Hepatocyte (in vitro differentiated cells): ENCODE measurements at places on chromosomes 4 and X. TPM values are rescaled to one million over a fixed set of nuclear protein-coding genes. Genes with fewer than 3 reads are reported as not detected.

Gene NLGN3
- total RNA-seq: 1.6 and 2.7 TPM in 2 replicates

Gene BEND2
- not detected in 2 replicates for total RNA-seq

Gene MSANTD1
- 0.08 and 0.57 TPM in 2 replicates for total RNA-seq

Gene HMX1
- total RNA-seq: not detected in 2 replicates

Gene LYAR
- total RNA-seq: 12.2 and 12.9 TPM in 2 replicates

Gene MGAT4D
- not detected in 2 replicates for total RNA-seq

Gene EXOC1L
- not detected in 2 replicates for total RNA-seq

Gene PIR
- 14.3 and 16.5 TPM in 2 replicates for total RNA-seq

Gene LGI2
- 0.60 and 3.6 TPM in 2 replicates for total RNA-seq

Gene ETDA
- not detected in 2 replicates for total RNA-seq

Gene IL2RG
- 7.1 and 14.1 TPM in 2 replicates for total RNA-seq

Gene CENPVL1
- 0.32 TPM in 1 of 2 replicates, not detected in the other for total RNA-seq
